ENCODE measurements at places on chromosomes 5 and 9.
A peak's percentile ranks its signal among the peaks of the same experiment; 100 is the strongest.

GRCh38 chr5:34586117-34586885 is 69.8 kb upstream of the RAI14 start:
- no peak for DNase-seq

DNA sequence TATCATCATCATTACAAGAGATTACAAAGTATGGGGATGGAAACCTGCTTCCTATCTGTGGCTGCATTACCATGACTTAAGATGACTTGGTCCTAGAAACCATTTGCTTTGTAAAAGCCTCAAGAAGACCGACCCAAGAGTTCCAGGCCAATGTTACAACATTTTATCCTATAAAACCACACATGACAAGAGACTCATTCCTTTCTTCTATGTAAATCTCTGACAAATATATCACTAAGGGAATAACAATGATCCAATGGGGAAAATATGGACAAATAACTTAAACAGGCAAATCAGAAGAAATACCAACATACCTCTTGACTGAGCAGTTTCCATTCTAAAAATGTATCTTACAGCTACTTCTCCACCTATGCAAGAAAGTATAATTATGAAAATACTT is 44.3 kb upstream of the VPS13A start:
- no peak for DNase-seq

- no peak for DNase-seq
These were observed 448.3 kb downstream of the NTRK2 start for GRCh38 chr9:85117831-85118230.

DNA sequence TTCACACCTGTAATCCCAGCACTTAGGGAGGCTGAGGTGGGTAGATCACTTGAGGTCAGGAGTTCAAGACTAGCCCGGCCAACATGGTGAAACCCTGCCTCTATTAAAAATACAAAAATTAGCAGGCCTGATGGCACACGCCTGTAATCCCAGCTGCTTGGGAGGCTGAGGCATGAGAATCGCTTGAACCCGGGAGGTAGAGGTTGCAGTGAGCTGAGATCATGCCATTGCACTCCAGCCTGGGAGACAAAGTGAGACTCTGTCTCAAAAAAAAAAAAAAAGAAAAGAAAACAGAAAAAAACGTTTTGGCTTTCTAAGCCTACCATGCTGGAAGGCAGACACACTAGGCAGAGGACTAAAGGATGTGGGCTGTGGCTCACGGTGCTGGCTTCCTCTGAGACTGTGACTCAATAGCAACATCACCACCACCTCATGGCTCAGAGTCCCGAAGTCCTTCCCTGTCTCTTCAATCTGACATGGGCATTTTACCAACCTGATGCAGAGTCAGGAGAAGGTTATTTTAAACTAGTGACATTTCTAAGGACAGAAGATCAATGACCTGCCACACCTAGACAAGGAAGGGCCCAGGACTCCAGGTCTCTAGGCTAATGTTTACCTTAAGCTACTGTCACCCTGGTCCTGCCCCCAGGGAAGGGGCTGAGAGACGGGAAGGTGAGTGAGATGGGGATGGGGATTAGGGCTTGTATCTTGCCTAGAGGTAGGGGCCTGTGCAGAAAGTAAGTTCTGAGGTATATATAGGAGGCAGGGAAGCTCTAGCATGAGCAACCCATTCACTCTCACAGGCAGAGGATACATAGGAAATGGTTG is 3.7 kb downstream of the ECSCR start:
- peak; percentile 87 for DNase-seq

- no peak for DNase-seq
These were observed 13.3 kb upstream of the C5orf63 start for GRCh38 chr5:127086589-127086988.

- no peak for DNase-seq
These were observed 51.7 kb downstream of the FNIP1 start for GRCh38 chr5:131745155-131745554.

DNA sequence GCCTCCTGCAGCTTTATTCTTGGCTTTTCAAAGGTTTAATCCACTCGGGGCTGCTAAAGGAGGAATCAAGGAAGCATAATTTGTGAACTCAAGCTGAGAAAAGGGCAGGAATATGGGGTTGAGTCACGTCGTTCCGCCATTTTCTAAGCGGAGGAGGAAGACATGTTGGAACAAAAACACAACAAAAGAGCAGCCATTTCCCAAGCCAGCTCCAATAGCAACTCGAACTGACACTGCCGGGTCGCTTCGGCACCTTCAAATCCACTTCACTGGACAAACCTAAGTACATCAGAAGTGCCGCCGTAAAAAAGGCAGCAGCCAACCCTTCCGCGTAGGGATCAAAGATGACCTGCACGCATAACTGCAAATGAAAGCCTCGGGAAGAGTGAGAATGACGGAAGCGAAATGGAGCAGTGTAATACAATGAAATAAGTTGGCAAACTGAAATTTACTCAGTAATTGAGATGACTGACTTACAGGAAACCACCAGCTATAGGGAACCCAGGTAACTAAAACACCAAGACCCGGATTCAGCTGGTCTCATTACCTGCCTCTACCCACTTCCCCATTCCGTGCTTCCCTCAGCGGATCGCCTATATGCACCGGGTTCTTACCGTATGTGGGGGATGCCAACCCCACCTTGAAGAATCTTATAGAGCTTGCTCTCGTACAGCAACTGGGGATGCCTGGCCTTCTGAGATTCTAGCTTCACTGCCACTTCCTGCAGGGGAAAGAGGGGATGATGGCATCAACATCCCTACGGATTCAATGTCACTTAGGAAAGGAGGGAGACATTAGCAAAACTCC is 1.6 kb downstream of the CSNK1A1 start:
- peak; percentile 20 for DNase-seq

- no peak for DNase-seq
These were observed 797.2 kb downstream of the EFNA5 start for GRCh38 chr5:106873568-106873967.
